ENCODE measurements at places on chromosomes 16 and 17. TPM values are rescaled to one million over a fixed set of nuclear protein-coding genes. Genes with fewer than 3 reads are reported as not detected.

The ST6GALNAC1 gene
- not detected for total RNA-seq

The DHX58 gene
- 11.3 TPM for total RNA-seq

The HEATR3 gene
- total RNA-seq, result 27.0 TPM

The OR3A3 gene
- not detected for total RNA-seq

The TLCD2 gene
- total RNA-seq, result 3.8 TPM

The TUBB3 gene
- total RNA-seq, result 308 TPM

The TOX3 gene
- not detected for total RNA-seq

The CACNG3 gene
- total RNA-seq, result not detected

The TMEM106A gene
- total RNA-seq, result 6.5 TPM

The PARN gene
- 24.4 TPM for total RNA-seq

The HOXB1 gene
- not detected for total RNA-seq
